ENCODE measurements at places on chromosomes 6 and 20. TPM values are rescaled to one million over a fixed set of nuclear protein-coding genes. Genes with fewer than 3 reads are reported as not detected.

Gene LST1
- not detected for total RNA-seq

Gene BHLHE23
- not detected for total RNA-seq

GRCh38 chr6:55918639-55919038, 43.2 kb upstream of the BMP5 start:
- H3K4me3 ChIP-seq: no peak overlapping the region
- H3K27me3 ChIP-seq: no peaks in the 10 kb centered on the region
- no peak for DNase-seq
- no peaks in the 10 kb centered on the region for H3K36me3 ChIP-seq

DNA sequence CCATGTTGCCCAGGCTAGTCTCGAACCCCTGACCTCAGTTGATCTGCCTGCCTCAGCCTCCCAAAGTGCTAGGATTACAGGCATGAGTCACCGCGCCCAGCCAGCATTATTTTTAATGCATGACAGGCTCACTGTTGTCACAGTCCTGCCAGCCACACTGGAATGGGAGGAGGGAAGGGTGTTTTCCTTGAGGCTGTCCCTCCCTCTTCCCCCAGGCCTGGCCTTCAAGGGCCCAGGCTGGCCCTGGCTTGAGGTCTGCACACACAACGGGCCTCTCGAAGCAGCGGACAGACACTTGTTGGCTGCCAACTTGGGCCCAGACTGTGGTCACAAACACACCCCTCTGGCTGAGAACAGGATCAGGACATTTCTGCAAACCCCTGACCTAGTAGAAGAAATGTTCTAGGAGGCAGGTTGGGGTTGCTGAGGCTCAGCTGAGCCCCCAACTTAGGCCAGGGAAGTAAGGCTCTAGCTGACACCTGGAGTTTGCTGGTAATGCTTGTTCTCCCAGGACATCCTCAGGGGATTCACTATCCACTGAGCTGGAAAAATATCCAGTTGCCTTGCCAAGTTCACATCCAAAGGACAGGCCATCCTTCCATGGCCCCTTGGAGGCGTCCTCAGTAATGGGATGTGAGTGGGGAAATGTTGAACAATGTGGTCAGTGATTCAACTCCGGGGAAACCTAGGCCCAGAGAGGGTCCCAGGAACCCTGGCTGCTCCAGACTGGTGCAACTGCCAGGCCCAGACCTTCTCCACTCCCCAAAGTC, 9.9 kb downstream of the SNTA1 start:
- DNase-seq: no peak
- no peaks in the 10 kb centered on the region for H3K4me1 ChIP-seq
- H3K27ac ChIP-seq: no peak overlapping the region
- H3K36me3 ChIP-seq: no peaks in the 10 kb centered on the region
- no peak overlapping the region for H3K4me3 ChIP-seq
- H3K27me3 ChIP-seq: no peaks in the 10 kb centered on the region

DNA sequence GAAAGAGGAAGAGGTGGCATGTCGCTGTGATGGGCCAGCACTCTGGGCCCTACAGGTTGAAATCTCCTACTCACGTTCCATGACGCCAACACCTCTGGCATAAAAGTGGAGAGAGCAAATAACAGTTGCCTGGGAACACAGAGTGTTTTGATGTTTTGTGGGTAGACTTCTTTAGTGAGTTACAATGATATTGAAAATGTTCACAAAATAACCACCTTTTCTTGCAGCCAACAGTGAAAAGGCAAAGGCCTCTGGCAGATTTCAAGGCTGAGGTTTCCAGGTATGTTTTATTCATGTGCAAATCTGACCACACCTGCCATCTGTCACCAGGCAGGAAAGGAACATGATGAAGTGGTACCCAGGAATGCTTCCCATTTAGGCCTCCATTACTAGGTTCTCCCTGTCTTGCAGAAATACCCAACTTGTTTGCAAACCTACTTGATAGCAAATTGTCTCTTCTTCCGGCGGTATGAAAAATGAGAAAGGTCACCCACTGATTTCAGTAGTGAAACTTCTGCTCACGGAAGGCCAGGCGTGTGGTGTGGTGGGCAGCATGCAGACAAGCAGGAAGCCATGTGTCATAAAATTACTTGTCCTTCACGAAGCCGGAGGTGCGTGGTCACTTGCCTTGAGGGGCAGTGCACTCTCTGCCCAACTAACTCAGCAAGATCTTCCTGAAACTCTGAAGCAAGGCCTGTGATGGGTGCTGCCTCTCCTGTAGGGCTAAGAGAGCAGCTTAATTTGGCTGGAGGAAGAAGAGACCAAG, 299.1 kb upstream of the PRDM1 start:
- peaks cover 33% of the 10 kb centered on the region for H3K27me3 ChIP-seq
- peaks cover 5% of the 10 kb centered on the region for H3K4me1 ChIP-seq
- no peak overlapping the region for H3K27ac ChIP-seq

- no peak overlapping the region for H3K27ac ChIP-seq
- no peaks in the 10 kb centered on the region for H3K27me3 ChIP-seq
Measured at GRCh38 chr6:54864272-54864671, 17.7 kb downstream of the FAM83B start.

GRCh38 chr6:136624347-136624746, 74.1 kb upstream of the MAP7 start:
- no peak overlapping the region for H3K4me3 ChIP-seq
- no peak overlapping the region for H3K27ac ChIP-seq
- H3K36me3 ChIP-seq: no peaks in the 10 kb centered on the region
- DNase-seq: no peak
